Lower lobe of right lung (tissue), 2 donors: ENCODE measurements at places on chromosomes 4 and X.

DNA sequence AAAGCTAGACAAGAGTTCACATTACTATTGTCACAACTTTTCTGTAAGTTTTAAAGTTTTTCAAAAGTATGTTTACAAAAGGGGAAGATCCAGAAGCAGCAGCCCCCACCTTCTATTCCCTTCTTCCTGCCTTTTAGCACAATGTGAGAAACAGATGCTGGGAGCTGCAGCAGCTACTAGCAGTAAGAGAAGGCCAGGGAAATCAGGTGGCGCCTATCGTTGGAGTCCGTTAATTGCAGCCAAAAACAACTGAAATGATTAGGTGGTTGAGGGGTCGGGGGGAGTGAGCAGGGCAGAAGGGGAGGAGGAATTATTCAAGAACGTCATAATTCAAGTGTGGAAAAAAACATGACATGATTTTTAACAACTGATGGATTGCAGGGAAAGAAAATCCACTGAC, 27.4 kb downstream of the FRYL start:
- peaks cover 10% of the 10 kb centered on the region for H3K4me1 ChIP-seq
- no peaks in the 10 kb centered on the region for H3K36me3 ChIP-seq
- H3K4me3 ChIP-seq: no peak overlapping the region
- H3K27ac ChIP-seq: no peak overlapping the region

DNA sequence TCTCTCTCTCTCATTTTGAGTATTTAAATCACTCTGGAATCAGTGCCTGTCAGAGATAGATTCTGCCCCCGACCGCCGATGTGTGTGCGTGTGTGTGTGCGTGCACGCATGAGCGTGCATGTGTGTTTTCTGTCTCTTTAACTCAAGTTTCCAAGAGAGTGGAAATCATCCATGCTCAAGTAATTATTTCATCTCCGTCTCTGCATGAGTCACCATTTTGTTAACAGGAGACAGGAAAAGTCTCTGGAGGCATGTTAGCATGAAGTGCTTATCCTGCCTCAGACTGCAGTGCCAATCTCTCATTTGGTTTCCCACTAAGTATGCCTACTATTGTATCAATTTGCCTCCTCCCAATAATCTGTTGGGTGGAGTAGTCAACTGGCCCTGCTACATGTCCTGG, 182.9 kb upstream of the NHS start:
- H3K27ac ChIP-seq: no peak overlapping the region
- no peaks in the 10 kb centered on the region for H3K27me3 ChIP-seq
- H3K4me1 ChIP-seq: no peaks in the 10 kb centered on the region
- H3K36me3 ChIP-seq: no peaks in the 10 kb centered on the region
- DNase-seq: no peak
- no peak overlapping the region for H3K4me3 ChIP-seq

DNA sequence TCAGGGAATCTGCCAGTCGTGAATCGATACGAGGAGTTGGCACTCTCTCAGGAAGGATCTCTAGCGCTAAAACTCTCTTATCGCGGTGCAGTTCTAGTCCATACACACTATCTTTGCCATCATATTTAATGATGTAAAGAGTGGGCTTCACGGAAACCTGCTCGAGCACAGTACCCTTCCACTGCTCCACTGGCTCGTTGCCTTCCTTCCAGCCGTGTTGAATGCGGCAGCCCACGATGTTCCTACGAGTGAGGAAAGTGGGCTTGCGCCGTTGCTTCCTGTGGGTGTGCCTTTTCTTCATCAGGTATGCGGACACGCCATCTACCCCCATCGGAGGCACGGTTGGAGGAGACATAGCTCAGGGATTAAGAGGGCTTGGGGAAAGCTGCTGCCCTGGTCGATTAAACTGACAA, 661 bp downstream of the SPIN4 start:
- DNase-seq: peak; percentile 45
- H3K27ac ChIP-seq: peak overlapping the region; percentile 78
- peak overlapping the region; percentile 68 for H3K4me3 ChIP-seq
- H3K36me3 ChIP-seq: no peaks in the 10 kb centered on the region
- peaks cover 10% of the 10 kb centered on the region for H3K4me1 ChIP-seq

DNA sequence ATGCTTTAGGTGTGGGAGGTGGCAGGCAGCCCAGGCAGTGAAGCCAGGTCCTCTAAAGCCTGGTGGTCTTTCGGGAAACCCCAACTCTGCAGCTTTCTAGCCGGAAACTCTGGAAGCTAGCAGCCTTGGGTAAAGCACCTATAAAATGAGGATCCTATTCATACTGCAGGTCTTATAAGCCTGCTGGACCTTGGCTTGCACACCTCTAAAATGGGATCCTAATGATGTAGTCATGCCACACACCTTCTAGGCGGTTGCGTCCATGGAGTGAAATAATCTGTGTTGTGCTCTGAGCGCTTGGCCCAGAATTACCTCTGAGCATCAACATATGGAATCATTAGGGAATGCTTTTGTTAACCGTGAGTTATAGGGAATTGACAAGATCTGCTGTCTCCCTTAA, 36.0 kb upstream of the STS start:
- no peaks in the 10 kb centered on the region for H3K4me1 ChIP-seq
- no peak overlapping the region for H3K27ac ChIP-seq
- H3K36me3 ChIP-seq: no peaks in the 10 kb centered on the region
- no peak overlapping the region for H3K4me3 ChIP-seq

DNA sequence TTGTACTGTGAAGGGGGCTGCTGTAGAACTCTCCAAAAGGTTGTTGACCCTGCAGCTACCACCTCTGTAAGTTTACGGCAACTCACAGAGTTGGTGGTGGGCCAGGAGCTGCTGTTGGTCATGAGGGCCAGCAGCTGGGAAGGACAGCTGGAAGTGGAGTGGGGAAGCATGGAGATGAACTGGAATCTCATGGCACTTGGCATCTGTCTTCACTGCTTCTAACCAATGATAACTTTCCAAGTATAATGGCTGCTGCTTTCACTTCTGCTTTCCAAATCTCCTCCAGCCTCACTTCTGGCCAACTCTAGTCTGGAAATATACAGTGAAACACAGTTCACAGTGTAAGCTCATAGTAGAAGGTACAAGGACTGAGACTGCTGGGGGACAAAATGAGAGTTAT, 126.5 kb upstream of the INTU start:
- H3K27me3 ChIP-seq: no peaks in the 10 kb centered on the region
- DNase-seq: no peak
- H3K4me3 ChIP-seq: no peak overlapping the region
- no peak overlapping the region for H3K27ac ChIP-seq

DNA sequence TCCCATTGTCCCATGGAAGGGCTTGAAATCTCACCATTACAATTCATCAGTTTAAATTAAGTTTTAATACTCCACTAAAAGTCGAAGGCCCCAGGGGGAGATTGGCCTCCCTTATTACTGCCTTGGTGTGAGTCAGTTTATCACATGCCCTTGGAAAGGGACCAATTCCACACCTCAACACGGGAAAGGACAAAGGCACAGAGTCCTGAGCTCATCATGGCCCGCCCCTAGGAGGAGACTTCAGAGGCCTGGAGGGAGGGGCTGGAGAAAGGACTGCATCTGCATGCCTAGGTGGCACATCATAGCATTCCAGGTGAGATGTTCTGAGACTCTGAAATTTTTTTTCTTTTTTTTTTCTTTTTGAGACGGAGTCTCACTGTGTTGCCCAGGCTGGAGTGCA, 2.8 kb upstream of the SEL1L3 start:
- H3K27me3 ChIP-seq: no peaks in the 10 kb centered on the region
- no peak overlapping the region for H3K27ac ChIP-seq
- no peak overlapping the region for H3K4me3 ChIP-seq

- no peaks in the 10 kb centered on the region for H3K36me3 ChIP-seq
- no peak for DNase-seq
- H3K27me3 ChIP-seq: no peaks in the 10 kb centered on the region
- no peak overlapping the region for H3K27ac ChIP-seq
Observed at GRCh38 chrX:15916704-15917084, 62.1 kb upstream of the AP1S2 start.

GRCh38 chrX:12042615-12043014, 95.7 kb upstream of the FRMPD4 start:
- no peaks in the 10 kb centered on the region for H3K36me3 ChIP-seq
- no peaks in the 10 kb centered on the region for H3K4me1 ChIP-seq
- no peaks in the 10 kb centered on the region for H3K27me3 ChIP-seq
- H3K27ac ChIP-seq: no peak overlapping the region

GRCh38 chr4:15805583-15806517, 27.7 kb downstream of the CD38 start:
- no peak for DNase-seq
- no peaks in the 10 kb centered on the region for H3K27me3 ChIP-seq
- no peaks in the 10 kb centered on the region for H3K36me3 ChIP-seq
- H3K4me1 ChIP-seq: peaks cover 9% of the 10 kb centered on the region
- no peak overlapping the region for H3K4me3 ChIP-seq

GRCh38 chrX:29530501-29530900, 684.9 kb upstream of the MAGEB2 start:
- no peaks in the 10 kb centered on the region for H3K36me3 ChIP-seq
- no peaks in the 10 kb centered on the region for H3K27me3 ChIP-seq
- H3K27ac ChIP-seq: no peak overlapping the region
- no peak overlapping the region for H3K4me3 ChIP-seq
- no peaks in the 10 kb centered on the region for H3K4me1 ChIP-seq

GRCh38 chrX:43964936-43965335, 8.3 kb downstream of the NDP start:
- H3K27me3 ChIP-seq: no peaks in the 10 kb centered on the region
- H3K4me1 ChIP-seq: no peaks in the 10 kb centered on the region
- H3K27ac ChIP-seq: no peak overlapping the region

GRCh38 chr4:52250154-52250553, 199.1 kb downstream of the SPATA18 start:
- DNase-seq: no peak
- no peaks in the 10 kb centered on the region for H3K36me3 ChIP-seq
- H3K27ac ChIP-seq: no peak overlapping the region

- DNase-seq: no peak
- no peak overlapping the region for H3K4me3 ChIP-seq
- H3K27ac ChIP-seq: no peak overlapping the region
Observed at GRCh38 chrX:42515939-42516338, 262.0 kb downstream of the PPP1R2C start.

DNA sequence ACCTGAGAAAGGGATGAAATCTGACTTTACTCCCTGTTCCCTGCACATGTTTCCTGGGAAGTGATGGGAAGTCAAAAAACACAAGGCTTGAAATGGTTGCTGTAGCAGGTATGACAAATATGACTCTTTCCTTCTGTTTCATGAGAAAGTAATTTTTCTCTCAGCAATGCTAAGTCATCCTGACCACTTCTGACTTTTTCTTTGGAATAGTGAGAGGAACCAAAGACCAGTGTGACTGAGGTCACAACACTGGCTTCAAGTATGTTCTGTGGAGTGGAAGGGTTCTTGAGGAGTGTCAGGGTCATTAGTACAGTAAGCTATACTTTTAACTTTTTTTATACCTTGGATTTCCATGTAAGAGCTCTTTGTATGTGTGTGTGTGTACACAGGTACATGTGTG, 225.3 kb downstream of the PPP3CA start:
- no peak overlapping the region for H3K4me3 ChIP-seq
- no peaks in the 10 kb centered on the region for H3K27me3 ChIP-seq
- H3K36me3 ChIP-seq: no peaks in the 10 kb centered on the region

- no peaks in the 10 kb centered on the region for H3K36me3 ChIP-seq
- no peaks in the 10 kb centered on the region for H3K27me3 ChIP-seq
- no peak overlapping the region for H3K27ac ChIP-seq
- no peaks in the 10 kb centered on the region for H3K4me1 ChIP-seq
Observed at GRCh38 chr4:6122496-6122895, 77.9 kb downstream of the JAKMIP1 start.

DNA sequence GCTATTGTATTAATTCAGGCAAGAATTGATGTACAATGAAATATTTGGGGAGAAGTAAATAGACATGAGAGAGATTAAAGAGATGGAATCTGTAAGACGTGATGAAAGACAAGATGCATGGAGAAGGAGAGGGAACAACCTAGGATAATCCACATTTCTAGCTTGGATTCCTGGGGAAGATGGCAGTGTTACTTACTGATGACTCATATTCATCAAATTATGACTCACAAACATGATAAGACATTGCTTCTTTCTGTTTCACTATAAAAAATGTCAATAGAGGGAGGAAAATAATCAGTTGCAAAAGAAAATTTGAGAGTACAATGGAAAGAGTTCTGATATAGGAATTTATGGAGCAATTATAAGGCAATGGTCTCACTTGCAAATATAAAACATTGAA, 104.1 kb upstream of the BMP3 start:
- no peak overlapping the region for H3K4me3 ChIP-seq
- no peak overlapping the region for H3K27ac ChIP-seq
- H3K27me3 ChIP-seq: no peaks in the 10 kb centered on the region
- no peaks in the 10 kb centered on the region for H3K36me3 ChIP-seq
- DNase-seq: no peak

DNA sequence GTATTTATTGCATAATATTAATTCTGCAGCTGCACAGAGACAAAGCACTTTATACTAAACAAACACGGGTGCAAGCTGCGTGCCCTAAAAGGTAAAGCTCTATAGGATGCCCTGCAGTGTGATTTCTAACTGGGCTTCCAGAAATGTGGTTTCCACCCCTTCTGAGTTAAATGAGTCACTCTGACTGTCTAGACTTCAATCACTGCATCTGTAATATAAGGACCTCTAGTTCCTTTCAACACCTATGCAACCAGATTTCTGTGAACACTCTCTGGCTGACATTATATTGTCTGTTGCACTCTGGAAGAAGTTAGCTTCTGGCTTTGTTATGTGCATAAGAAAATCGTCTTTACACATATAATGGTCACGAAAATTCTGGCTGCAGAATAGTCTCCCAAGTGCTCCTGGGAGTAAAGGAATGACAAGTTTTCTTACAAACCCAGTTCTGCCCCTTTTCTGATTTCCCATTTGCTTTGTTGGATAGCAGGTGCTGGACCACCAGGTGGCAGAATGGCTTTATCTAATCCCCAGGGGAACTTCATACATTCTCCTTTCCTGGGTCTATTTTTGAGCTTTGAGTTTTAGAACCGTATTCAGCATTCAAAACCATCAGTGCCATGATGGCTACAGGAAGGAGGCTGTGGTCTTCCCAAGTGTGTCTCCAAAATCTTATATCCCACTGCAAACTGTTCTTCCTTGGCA, 842.2 kb downstream of the STIM2 start:
- no peak overlapping the region for H3K27ac ChIP-seq
- no peaks in the 10 kb centered on the region for H3K4me1 ChIP-seq
- no peak overlapping the region for H3K4me3 ChIP-seq
- no peaks in the 10 kb centered on the region for H3K27me3 ChIP-seq
- DNase-seq: no peak

DNA sequence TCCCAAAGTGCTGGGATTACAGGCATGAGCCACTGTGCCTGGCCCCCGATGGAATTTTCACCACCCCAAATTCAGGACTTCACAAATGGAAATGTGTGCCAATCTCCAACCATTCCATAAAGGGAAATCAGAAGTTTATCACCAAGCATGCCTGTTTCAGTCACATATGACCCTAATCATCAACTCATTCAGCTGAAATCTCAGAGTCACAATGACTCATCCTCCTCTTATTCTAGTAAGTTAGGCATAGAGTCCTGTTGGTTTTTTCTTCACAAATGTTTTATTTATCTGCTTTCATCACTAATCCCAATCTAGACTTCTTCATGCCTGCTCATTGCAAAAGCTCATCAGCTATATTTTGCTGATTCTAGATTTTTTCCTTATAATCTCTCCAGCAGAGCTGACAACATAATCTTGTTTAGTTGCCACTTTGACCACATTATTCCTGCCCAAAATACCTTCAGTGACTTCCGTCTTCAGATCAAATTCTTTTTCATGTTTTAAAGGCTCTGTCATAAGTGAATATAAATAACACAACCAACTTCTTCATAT, 83.3 kb downstream of the SLC7A11 start:
- H3K4me1 ChIP-seq: no peaks in the 10 kb centered on the region
- H3K27me3 ChIP-seq: no peaks in the 10 kb centered on the region
- H3K4me3 ChIP-seq: no peak overlapping the region
- H3K27ac ChIP-seq: no peak overlapping the region
- no peak for DNase-seq
- no peaks in the 10 kb centered on the region for H3K36me3 ChIP-seq
